ENCODE measurements at places on chromosomes 4 and X.

DNA sequence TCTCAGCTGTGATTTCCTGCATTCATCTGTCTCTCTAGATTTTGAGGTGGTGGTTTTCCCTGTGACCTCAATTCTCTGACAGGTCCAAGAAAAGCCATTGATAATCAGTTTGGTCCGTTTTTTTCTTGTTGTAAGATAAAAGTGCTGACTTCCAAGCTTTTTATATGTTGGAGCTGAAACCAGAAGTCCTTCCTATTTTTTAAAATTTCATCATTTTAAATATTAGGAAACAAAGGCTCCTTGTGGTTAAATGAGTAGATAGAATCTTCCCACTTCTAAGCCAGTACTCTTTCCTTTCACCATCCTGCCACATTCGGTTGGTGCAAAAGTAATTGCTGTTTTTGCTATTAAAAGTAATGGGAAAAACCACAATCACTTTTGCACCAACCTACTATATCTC, 18.3 kb downstream of the RNF175 start:
- no peak for DNase-seq

DNA sequence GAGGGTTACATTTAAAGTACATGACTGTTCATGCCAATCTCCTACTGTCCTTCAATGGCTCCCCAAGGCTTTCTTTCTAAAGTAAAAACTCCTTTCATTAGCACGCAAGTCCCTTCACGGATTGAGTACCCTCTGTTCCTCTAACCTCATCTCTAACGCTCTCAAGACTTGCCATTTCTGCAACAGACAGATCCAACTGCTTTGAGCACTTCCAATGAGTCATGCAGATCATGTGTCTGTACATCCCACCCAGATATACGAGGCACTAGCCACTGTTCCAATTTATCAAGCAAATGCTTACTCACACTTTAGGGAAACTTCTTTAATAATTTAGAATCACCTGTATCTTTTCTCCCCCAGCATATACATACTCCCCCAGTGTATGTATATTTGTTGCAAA, 332.5 kb upstream of the ZFP42 start:
- no peak for DNase-seq

DNA sequence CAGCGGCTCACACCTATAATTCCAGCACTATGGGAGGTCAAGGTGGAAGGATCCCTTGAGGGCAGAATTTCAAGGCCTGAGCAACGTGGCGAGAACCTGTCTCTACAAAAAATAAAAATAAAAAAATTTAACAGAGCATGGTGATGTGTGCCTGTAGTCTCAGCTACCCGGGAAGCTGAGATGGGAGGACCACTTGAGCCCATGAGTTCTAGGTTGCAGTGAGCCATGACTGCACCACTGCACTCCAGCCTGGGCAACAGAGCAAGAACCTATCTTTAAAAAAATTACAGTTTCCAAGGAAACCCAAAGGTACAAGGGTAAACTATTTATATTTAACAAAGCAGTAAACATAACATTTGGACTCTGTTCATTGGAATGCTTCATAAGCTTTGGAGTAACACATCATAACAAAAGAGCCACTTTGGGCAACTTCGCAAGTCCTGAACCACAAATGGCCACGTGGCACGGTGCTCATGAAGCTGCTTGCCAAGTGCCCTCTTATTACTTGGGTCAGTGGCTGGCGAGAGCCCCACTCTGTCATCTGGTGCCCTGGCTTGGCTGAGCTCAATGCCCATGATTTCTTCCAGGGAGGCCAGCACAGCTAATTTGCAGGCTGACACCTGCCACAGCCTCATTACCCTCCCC, 165.6 kb downstream of the SH3KBP1 start:
- DNase-seq = no peak

DNA sequence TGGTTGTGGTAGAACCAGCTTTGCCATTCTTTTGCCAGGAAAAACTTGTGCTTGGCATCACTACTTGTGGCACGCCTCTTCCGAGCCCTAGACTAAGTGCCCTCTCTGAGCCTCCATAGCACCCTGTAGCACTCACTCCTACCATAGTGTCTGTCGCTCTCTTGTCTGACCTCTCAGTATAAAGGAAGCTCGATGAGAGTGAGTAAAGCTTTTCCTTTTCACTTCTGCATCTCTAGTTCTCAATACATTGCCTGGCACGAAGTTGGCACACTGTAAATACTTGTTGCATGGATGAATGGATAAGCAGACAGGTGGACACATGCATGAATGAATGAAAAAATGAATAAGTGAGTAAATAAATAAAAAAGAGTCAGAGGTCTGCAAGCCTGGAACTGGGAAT, 48.3 kb downstream of the TLR10 start:
- no peak for DNase-seq

DNA sequence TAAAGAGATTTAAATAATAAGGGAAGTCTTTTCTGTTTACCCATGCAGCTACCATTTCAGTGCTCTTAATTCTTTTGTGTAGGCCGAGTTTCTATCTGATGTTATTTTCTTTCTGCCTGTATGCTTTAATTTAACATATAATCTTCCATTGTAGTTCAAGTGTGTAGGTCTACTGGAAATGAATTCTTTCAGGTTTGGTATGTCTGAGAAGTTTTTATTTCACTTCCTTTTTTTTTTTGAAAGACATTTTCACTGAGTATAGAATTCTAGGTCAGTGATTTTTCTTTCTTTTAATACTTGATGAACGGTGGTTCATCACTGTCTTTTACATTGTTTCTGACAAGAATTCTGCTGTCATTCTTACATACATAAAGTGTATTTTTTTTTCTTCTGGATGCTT, 42.1 kb downstream of the VAMP7 start:
- DNase-seq = no peak

DNA sequence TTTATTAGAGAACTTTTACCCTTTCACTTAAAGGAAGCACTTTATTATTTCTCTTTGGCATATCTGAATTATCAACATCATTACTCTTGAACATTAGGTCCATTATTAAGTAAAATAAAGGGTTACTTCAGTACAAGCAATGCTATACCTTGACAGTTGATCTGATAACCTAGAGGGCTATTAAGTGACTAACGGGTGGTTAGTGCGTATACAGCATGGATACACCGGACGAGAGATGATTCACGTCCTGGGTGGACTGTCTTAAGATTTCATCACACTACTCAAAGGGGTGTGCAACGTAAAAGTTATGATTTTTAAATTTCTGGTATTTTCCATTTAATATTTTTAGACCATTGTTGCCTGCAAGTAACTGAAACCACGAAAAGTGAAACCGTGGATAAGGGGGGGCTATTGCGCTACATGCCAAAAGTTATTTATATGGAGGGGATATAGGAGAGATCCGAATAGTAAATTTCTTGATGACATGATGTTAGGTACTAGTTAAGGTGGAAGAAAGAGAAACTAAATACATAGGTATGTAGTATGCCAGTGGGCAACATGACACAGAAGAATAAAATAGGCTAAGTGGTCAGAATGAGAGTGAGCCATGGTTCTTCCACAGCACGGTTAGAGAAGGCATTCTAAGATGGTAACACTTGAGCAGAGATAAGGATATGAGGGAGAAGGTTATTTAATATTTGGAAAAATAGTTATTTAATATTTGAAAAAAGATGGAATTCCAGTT, 230.8 kb upstream of the ANKRD50 start:
- DNase-seq = no peak

GRCh38 chrX:130304587-130305368, 34.9 kb upstream of the SLC25A14 start:
- no peak for DNase-seq

- no peak for DNase-seq
Measured at GRCh38 chrX:154439841-154440240, 2.9 kb downstream of the GDI1 start.

GRCh38 chrX:116318672-116319071, 117.7 kb upstream of the SLC6A14 start:
- no peak for DNase-seq

- DNase-seq = no peak
Measured at GRCh38 chrX:118212817-118213183, 96.2 kb upstream of the KLHL13 start.

- DNase-seq = no peak
Measured at GRCh38 chr4:167985565-167985964, 106.8 kb upstream of the ANXA10 start.

Data from activated B cell treated with CpG ODN at 0.5 μM for 24 hours (primary cell).